ENCODE measurements at places on chromosomes 1 and 21.
A peak's percentile ranks its signal among the peaks of the same experiment; 100 is the strongest.

GRCh38 chr1:153262462-153263157 is 3.1 kb downstream of the LORICRIN start:
- DNase-seq, result no peak

DNA sequence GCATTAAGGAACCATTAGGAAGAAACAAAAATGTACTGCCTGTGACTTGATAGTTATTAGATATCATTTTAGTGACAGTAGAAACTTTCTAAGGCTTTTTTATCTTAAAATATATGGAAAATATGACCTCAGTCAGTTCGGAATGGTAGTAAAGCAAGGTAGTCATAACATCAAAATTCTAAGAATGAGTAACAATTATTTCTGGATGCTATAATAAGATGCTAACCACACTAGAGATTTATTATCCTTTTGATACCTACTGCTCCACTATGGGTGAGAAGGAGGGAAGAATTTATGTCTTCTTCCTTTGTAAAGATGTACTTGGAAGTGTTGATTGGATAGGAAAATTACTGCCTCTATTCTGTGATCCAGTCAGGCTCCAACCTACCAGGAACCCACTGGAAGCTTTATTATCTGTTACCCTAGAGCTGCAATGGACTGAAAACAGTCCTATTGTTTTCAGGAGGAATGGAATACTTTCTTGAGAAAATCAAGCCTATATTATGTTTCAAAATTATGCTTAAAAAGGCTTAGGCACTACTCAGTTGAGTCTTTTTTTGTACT is 8.8 kb downstream of the FMN2 start:
- DNase-seq, result no peak

DNA sequence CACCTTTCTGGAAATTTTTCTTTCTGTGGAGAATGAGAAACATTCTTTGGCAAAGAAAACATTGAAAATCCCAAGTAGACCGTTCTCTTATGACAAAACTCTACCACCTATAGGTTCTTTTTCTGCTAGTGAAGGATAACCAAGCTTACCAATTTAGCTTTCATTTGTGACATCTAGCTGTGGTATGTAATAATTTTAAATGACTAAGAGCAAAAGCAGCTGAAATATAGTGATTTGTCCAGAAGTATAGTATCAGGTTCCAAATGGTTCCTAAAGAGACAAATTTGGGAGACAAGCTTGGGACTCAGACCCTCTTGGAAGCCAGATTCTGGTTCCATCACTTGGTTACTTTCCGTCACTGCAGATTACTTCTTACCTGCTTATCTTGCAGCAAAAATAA is 24.4 kb downstream of the FUBP1 start:
- DNase-seq, result no peak

GRCh38 chr1:152388889-152389288 is 25.2 kb downstream of the CRNN start:
- no peak for DNase-seq

DNA sequence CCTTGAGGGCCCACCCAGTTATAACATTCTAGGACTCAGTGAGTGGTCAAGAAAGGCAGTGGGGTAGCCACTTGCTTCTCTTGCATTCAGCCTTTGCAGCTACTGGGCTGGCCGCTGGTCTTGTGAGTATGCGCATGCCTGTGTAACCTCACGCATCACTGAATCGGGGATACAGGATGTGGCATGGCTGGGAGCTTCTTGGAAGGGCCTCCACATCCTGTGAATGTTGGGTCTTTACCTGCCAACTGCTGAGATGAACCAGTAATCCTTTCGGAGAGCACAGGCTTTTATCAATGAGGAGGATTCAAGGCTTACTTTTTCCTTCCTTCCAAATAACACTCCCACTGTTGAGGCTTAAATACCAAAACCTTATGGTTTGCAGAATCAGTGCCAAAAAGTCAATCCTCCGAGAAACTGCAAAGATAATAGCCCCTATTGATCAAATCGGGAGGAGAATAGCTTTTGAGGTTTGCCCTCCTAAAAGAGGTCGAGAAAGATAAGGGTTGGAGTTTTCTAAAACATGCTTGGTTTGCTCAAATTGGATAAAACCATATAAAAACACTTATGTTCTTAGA is 198.9 kb upstream of the UBE2U start:
- DNase-seq, result no peak

- DNase-seq, result peak; percentile 40
Measured at GRCh38 chr1:3072391-3073185, 3.6 kb downstream of the PRDM16 start.

DNA sequence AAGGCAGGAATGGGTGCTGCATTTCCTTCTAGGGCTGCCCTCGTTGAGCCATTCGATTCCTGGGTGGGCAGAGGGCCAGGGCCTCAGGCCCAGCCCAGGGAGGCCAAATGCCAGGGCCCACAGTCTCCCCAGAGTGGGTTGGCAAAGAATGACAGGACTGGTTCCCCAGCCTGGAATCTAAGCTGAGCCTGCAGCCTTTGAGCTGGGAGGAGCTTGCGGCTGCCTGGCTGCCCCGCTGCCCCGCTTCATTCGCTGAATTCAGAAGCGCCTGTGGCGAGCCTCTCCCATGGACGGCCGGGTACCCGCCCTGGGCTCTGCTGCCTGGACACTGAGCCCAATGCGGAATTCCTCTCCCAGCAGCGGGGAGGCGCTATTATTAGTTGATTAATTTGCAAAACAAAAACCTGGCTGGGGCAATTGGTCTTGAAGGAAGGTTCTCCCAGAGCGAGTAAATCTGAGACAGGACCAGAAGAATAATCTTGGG is 32.3 kb upstream of the TARDBP start:
- DNase-seq, result peak; percentile 81

DNA sequence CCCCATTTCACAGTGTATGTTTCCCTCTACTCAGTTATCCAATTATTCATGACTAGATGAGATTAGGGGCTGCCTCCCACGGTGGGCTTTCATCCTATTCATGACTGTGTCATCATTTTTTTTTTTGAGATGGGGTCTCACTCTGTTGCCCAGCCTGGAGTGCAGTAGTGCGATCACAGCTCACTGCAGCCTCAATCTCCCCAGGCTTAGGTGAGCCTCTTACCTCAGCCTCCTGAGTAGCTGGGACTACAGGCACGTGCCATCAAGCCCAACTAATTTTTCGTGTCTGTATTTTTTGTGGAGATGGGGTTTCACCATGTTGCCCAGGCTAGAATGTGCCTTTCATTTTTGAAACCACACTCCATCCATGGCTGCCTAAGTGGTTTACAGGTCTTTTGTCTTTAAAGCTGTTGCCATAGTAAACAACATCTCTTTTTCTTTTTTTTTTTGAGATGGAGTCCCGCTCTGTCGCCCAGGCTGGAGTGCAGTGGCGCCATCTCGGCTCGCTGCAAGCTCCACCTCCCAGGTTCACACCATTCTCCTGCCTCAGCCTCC is 60.0 kb downstream of the PIK3CD start:
- DNase-seq, result no peak

DNA sequence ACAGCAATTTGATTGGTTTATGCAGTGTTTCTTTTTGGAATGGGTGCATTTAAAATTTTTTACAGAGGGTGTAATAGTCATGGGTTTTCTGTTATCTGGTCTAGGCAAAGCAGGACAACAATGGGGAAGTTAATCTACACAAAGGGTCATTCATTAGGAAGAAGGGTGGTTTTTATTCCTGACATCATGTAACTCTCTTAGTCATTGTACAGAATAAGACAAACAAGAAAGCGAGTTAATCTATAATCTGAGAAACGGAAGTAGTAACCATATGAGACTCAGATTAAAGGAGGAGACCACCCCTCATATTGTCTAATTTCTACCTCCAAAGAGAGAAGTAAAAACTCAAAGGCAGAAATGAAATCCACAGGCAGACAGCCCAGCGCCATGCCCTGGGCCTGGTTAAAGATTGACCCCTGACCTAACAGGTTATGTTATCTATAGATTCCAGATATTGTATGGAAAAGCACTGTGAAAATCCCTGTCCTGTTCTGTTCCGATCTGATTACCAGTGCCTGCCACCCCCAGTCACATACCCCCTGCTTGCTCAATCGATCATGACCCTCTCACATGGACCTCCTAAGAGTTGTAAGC is 10.5 kb upstream of the IFI6 start:
- DNase-seq, result no peak

DNA sequence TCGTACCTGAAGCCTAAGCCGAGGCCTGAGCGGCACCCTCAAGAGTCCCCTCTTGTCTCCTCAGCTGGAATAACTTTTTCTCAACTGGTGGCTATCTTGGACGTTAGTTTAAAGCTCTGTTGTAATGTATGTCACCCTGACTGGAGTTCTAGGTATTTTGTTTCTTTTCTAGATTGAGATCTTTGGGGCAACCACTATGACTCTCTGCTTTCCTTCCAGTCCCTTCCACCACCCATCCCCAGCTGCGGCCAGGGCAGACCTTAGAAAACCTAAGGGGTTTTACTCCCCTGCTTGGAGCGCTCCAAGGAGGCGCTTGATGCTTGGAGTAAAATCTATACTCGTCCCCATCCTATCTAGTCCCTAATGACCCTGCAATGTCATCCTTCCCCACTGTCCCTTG is 74.6 kb upstream of the MRPS6 start:
- DNase-seq, result no peak

Data from nucleus accumbens (tissue), 56 donors.